ENCODE measurements at places on chromosomes 2 and 18. TPM values are rescaled to one million over a fixed set of nuclear protein-coding genes. Genes with fewer than 3 reads are reported as not detected.

DNA sequence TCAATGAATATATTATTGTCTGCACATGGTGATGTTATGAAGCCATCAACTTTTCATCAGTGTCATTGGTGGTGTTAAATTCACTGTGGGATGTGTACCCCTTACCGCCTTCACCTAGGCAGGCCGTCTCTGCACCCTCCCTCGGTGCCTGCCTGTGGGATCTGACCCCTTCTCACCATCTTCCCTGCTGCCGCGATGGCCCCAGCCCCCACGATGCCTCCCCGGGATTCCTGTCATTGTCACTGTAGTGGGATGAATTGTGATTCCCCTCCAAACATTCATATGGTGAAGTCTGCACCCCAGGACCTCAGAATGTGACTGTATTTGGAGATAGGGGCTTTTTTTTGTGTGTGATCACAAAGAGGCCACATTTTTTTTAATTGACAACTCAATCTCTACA lies 198.3 kb upstream of the HS6ST1 start:
- DNase-seq, result no peak
- no peak overlapping the region for H3K27ac ChIP-seq
- H3K36me3 ChIP-seq, result no peaks in the 10 kb centered on the region

GRCh38 chr2:207330912-207331311 lies 165.2 kb upstream of the KLF7 start:
- H3K27ac ChIP-seq, result no peak overlapping the region
- peaks cover 12% of the 10 kb centered on the region for H3K4me1 ChIP-seq
- no peak for DNase-seq
- no peaks in the 10 kb centered on the region for H3K36me3 ChIP-seq
- no peaks in the 10 kb centered on the region for H3K27me3 ChIP-seq

DNA sequence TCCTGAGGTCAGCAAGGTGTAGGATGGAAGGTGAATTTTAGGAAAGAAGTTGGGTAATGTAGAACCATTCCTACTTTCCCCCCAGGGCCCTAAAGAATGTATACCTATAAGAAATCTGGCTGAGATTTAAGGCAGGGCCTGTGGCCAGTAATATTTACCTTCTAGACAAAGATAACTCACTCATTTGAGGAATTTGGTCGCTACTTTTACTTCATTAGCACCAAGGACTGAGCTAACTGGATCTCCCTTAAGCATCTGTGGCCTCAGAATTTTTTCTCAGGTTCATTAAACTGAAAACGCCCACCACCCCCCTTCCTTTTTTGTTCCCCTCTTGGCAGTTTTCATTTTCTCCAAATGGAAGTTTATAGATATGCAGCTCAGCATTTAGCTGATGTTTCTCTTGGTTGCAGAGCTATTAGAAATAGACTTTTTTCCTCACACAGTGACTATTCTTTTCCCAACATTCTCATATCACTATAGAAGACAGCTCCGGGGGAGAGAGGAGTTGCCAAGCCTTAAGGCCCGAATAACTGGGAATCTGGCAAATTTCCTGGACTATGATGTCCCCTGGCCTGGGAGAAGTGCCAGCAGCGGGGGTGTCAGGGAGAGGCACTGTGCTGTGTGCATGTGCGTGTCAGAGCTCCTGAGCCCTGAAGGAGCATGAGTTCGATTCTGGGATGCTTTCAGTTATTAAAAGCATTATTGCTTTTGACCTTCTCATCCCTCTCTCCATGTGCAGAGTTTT lies 310.9 kb downstream of the PRKCE start:
- H3K36me3 ChIP-seq, result no peaks in the 10 kb centered on the region
- H3K4me1 ChIP-seq, result peaks cover 9% of the 10 kb centered on the region
- no peak overlapping the region for H3K4me3 ChIP-seq
- no peak for DNase-seq

The GLS gene
- total RNA-seq, result 224 TPM

The SESTD1 gene
- 10.2 TPM for total RNA-seq

The TMEM178A gene
- total RNA-seq, result 0.53 TPM
